Large intestine (tissue), 12 donors: ENCODE measurements at places on chromosomes 5 and 9. TPM values are rescaled to one million over a fixed set of nuclear protein-coding genes. Genes with fewer than 3 reads are reported as not detected.
A peak's percentile ranks its signal among the peaks of the same experiment; 100 is the strongest.

PCDHGA3 gene
- 0.96 TPM for polyA plus RNA-seq

C9orf50 gene
- polyA plus RNA-seq: 0.33 TPM

ZNF354C gene
- 6.0 TPM for polyA plus RNA-seq

OTP gene
- not detected for polyA plus RNA-seq

EQTN gene
- polyA plus RNA-seq: 0.34 TPM

FEM1C gene
- polyA plus RNA-seq: 17.3 TPM

MEIKIN gene
- polyA plus RNA-seq: not detected

STPG3 gene
- 3.4 TPM for polyA plus RNA-seq

SHISAL2B gene
- 0.06 TPM for polyA plus RNA-seq

HK3 gene
- 0.28 TPM for polyA plus RNA-seq

AUH gene
- polyA plus RNA-seq: 29.6 TPM

GADD45G gene
- polyA plus RNA-seq: 10.5 TPM

TTC23L gene
- polyA plus RNA-seq: 1.1 TPM

C9 gene
- 0.04 TPM for polyA plus RNA-seq

NOXA1 gene
- polyA plus RNA-seq: 11.8 TPM

BTNL3 gene
- 158 TPM for polyA plus RNA-seq

NEURL1B gene
- 13.5 TPM for polyA plus RNA-seq

OBP2A gene
- polyA plus RNA-seq: not detected

MTAP gene
- polyA plus RNA-seq: 25.1 TPM

SIT1 gene
- 0.78 TPM for polyA plus RNA-seq

AJM1 gene
- 10.4 TPM for polyA plus RNA-seq

DNA sequence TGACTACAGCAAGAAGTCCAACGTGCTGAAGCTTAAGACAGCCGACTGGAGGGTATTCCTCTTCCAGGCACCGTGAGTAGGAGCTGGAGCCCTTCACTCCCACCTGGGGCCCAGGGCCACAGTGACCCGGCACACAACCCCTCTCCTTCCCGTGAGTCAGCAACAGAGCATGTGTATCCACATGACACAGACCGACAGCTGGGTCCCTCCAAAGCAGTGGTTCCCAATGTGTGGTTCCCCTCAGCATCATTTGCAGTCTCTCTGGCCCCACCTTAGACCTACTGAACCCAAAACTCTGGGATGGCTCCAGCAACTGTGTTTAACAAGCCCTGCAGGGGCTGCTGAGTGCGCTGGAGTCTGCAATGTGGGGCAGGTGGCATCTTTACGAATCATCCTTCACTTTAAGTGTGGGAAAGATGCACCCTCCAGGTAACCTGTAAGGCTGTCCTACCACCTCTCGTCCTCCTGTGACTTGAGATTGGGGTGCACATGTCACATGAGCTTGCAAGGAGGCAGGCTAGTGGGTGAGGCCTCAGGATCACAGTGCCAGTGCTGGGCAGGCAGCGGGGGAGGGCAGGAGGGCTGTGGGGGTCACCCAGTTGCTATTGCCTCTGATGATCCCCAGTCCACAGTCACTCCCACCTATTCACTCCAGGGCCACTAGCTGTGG lies 42.2 kb downstream of the PSD2 start:
- DNase-seq: no peak

DNA sequence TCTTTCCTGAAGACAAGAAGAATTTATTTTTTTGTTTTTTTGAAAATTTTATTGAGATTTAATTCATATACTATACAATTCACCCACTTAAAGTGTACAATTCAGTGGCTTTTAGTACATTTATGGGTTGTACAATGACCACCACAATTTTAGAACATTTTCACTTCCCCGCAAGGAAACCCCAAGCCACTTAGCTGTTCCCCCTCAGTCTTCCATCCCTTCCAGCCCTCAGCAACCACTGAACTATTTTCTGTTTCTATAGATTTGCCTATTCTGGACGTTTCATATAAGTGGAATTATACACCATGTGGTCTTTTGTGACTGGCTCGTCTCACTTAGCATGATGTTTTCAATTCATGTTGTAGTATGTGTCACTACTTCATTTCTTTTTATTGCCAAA lies 28.0 kb downstream of the DNAI1 start:
- no peak for DNase-seq

GRCh38 chr5:17995997-17996396 lies 361.7 kb downstream of the TAF11L14 start:
- no peak for DNase-seq

- DNase-seq: no peak
Measured at GRCh38 chr9:36903541-36904435, 130.3 kb downstream of the PAX5 start.

GRCh38 chr5:73673161-73673591 lies 47.2 kb downstream of the ARHGEF28 start:
- DNase-seq: peak; percentile 70

DNA sequence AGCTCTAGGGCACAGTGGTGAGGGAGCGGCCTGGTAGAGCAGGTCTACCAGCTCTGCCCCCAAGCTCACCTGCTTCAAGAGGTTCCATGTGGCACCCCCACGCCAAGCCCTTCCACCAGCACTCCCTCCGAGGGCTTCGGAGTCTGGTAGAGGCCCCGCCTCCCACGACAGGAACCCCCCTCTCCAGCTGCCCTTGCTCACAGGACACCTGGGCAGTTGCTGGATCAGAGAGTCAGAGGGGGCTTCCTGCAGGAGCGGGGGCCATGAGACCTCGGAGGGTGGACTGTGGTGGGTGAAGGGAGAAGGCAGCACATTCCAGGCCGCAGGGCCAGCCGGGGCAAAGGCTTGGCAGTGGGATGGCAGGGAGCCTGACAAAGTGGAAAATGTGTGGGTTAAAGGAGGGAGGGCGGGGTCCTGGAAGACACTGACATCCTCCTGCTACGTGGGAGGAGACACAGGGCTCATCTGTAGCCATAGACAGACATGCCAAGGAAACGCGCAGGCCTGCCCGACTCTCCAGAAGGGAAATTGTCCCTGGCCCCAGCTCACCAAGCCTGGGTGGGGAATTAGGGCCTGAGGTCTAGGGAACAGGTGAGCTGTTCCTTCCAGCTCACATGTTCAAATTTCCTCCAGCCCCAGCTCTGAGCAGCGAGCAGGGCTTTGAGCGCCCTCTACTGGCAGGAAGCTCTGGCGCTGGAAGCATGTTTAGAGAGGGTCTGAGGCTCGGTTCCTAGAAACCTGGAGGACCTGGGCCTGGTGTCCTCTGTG lies 74.2 kb downstream of the NTNG2 start:
- peak; percentile 57 for DNase-seq

DNA sequence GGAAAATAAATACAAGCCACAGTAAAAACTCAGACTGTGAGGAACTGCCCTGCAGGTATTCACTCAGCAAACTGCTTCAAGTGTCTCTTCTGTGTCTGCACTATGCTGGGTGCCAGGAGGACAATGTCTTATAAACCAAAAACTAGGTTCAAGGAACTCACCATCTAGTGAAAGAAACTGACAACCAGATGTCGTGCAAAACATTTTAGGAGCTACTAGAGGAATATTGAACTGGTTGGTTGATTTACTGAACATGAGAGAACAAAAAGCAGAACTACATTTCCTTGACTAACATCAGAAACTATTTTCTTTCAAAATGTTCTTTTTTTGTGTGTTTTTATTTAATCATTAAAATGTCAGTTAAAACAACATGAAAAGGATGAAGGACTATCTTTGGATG lies 35.2 kb downstream of the ZNF366 start:
- no peak for DNase-seq

- DNase-seq: peak; percentile 59
Measured at GRCh38 chr5:65262649-65263059, 219.1 kb downstream of the ADAMTS6 start.

- no peak for DNase-seq
Measured at GRCh38 chr9:135610290-135611141, 28.8 kb downstream of the GLT6D1 start.

DNA sequence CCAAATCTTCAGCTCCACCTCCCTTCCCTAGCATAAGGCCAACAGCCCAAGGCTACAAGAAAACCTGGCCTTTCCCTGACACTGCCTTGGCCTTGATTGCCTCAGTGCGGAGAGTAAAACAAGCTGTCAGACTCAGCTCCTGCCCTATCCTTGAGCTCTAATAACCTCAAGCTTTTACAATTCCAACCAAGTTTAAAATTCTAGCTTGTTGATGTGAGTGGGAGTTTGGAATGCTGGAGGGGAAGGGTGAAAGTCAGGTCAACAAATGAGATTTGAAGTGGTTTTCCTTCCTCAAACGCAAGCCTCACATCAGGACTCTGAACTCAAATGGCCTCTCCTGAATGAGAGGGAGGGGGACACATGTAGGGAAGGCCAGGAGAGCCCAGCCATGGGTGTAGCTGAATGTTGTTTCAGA lies 197.0 kb upstream of the VLDLR start:
- peak; percentile 37 for DNase-seq

DNA sequence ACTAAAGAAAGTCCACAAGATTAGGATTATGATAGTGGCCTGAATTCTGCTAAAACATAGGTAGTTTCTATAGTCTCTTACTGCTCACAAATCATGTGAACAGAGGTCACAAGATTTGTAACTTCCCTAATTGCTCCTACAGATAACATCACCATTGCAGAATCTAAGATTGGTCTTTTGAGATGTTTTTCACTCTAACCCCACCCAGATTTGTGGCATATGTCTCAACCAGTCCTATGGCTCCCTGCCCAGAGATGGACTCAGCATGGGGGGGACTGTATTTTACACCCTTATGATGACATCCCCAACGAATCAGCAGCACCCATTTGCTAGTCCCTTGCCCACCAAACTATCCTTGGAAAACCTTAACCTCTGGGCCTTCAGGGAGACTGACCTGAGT lies 1046.2 kb downstream of the CDH12 start:
- DNase-seq: no peak

DNA sequence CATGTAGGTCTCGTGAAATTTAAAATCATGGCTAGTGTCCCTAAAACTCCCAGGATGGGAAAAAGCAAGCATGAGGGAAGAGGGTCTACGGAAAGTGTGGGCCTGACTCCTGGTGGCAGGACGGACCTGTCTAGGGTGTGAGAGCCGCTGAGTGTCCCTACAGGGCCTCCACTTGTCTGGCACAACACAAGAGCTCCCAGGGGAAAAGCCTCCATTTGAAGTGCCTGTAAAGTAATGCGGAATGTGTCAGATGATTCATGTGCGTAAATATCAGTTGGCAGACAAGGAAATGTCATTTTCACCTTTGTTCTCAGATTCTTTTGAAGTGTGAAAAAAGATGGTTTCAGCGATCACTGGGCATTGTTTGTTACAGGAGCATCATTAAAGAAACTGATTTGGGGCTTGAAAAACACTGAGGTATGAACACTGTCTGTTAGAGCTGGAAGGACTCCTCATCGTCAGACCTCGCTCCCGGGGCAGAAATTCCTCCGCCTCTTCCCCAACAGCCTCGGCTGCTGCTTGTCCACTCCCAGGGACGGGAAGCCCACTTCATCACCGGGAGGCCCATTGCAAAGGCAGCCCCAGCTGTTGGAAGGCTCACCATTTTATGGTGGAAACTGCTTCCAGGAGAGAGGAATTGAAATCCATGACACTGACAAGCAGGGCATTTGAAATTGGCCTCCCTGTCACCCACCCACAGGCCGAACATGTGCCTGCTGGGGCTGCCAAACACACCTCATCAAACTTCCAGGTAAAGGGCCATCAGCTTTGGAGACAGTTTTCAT lies 240.8 kb downstream of the FSTL4 start:
- DNase-seq: no peak

DNA sequence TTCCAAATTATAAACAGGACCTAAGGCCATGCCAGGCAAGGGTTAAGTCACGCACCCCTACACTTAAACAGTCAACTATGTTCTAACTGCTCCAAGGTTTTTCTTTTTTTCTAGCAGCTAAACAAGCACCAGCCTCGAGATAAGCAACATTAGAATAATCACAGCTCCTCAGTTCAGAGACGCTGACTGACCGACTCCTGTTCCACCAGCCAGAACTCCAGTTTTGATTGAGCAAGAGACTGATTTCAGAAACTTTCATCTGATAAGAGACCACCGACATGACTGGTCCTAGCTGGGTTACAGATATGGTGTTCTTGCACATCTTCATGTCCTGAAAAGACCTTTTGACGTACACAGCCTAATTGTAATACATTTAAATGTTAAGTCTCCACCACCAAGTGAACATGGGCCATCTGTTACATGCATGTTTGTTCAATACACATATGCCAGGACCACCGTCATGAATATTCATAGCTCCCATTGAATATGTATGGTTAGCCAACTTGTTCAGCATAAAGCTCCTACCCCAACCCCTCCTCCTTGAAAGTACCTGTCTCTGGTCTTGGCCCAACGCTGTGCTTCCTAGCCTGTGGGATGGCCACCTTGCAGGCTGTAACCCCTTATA lies 23.7 kb upstream of the OTULINL start:
- no peak for DNase-seq

DNA sequence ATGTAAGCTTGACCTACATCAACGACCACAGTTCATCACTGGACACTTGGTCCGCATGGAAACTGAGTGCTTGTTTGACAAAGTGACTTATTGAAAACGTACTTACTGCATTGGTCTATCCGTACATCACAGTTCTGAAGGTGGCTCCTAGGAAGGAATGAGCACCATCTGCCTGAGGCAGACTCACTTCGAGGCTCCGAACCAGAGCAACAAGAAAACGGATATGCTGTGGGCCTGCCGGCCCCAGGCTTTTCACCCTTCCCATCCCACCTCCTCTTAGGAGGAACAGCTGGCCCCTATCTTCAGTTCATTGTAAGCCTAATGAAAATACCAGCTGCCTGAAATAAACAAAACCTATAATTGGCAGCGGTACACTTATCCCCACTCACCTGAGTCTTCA lies 67.2 kb upstream of the TSLP start:
- DNase-seq: no peak

DNA sequence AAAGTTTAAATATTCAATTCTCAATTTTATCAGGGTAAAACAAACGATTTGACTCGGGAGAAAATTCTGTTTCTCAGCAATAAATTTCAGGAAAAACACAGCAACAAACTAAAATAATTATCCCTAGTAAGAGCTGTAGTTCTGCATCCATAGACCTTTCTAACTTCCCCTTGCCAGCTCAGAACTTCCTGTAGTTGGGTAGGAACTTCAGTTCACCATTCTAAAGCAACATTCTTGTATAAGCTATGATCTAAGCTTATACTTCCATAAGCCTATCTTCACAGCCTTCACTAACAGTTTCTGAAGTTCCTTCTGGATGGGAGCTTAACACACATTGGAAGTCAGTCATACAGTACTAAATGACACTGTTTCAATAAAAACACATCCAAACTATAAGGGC lies 96.6 kb downstream of the UBAP2 start:
- DNase-seq: no peak

- DNase-seq: no peak
Measured at GRCh38 chr9:16031971-16032370, 479.1 kb downstream of the CCDC171 start.

GRCh38 chr9:86747711-86748110 lies 199.6 kb downstream of the GAS1 start:
- DNase-seq: no peak

GRCh38 chr5:174920906-174921550 lies 196.6 kb downstream of the MSX2 start:
- no peak for DNase-seq

GRCh38 chr9:37385286-37385685 lies 37.2 kb upstream of the GRHPR start:
- DNase-seq: no peak

DNA sequence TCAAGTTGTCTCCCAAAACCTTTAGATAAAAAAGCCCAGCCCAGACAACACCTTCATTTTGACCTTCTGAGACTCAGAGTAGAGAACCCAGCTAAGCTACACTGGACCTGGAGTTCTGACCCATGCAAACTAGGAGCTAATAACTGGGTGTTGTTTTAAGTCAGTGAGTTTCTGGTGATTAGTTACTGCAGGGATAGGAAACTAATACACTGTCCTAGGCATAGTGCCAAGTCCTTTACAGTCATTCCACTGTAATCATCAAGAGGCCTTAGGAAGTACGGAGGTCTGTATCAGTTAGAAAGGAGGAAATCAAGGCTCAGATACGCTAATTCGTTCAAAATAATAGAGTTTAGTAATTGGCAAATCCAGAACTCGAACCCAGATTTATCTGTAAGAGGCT lies 197.9 kb downstream of the KCTD16 start:
- peak; percentile 79 for DNase-seq
